Putamen (tissue), 1 donor: ENCODE measurements at places on chromosomes 6 and 20.
A peak's percentile ranks its signal among the peaks of the same experiment; 100 is the strongest.

- DNase-seq, result no peak
These were observed 89.4 kb upstream of the ANKEF1 start for GRCh38 chr20:9945408-9945807.

- DNase-seq, result no peak
These were observed 85.7 kb upstream of the CDH4 start for GRCh38 chr20:61166324-61166723.

DNA sequence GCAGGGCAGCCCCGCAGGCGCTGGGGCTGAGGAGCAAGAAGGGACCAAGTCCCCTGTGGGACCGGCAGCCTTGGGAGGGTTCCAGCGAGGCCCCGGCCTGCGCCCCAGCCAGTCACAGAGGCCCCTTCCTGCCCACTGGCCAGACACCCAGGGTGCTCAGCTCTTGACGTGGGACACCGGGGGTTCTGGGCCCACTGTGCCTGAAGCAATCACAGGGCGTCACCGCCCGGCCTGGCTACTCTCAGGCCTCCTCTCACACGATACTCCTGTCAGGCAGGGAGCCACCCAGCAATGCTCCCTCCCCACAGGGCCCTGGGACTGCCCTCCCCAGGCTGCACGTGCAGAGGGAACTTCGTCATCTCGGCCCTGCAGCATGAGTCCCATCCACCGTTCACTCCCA lies 14.5 kb downstream of the TAF4 start:
- DNase-seq, result no peak

DNA sequence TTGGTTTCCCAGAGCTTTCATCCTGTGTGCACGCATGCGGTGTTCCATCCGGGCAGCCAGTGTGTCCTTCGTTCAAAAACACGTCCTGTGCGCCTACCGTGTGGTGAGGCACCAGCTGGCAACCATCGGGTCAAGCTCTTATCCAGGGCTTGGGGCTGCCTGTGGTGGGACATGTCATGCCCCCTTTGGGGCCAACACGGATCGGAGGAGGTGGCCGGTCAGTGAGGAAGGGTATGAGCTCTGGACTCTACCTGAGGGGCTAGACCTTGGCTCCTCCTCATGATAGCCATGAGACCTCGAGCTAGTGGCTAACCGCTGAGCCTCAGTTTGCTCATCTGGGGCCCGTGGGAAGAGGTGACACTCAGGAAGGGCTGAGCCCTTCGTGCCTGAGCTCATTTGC lies 158.5 kb upstream of the PMEPA1 start:
- no peak for DNase-seq

DNA sequence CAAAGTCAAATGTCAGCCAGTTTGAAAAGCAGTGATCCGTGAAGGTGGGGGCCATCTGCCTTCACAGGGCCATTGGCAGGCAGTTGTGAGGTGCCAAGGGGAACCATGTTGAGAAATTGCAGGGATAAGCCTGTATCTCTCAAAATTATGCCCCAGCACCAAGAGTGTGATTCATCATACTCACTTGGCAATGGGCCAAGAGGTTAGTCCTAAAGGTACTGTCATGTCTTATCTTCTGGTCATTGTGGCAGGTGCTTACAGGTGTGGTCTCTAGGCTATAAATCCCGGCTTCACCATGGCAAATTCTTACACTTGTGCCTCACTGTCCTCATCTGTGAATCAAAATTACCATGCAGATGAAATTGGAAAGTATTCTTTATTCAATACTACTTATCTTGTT lies 150.7 kb upstream of the LAMP5 start:
- DNase-seq, result no peak

DNA sequence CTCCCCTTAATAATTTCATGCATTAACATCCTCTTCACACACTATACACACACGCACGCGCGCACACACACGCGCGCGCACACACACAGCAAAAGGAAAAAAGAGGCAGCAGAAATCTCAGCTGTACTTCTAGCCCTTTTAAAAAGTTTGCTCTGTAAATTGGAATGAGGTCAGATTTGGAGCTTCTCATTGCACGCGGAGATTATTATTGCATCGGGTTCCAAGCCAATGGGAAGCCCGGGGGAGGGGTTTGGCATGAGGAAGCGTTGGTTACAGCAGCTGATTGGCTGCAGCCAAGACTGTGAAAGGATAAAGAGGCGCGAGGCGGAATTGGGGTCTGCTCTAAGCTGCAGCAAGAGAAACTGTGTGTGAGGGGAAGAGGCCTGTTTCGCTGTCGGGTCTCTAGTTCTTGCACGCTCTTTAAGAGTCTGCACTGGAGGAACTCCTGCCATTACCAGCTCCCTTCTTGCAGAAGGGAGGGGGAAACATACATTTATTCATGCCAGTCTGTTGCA lies at the start of gene SOX4:
Gene SOX4 (plus strand): TSS at position 340 of the 515 bp plus-strand sequence. CDS start 784 bp downstream, outside the sequence.
- peak; percentile 91 for DNase-seq

DNA sequence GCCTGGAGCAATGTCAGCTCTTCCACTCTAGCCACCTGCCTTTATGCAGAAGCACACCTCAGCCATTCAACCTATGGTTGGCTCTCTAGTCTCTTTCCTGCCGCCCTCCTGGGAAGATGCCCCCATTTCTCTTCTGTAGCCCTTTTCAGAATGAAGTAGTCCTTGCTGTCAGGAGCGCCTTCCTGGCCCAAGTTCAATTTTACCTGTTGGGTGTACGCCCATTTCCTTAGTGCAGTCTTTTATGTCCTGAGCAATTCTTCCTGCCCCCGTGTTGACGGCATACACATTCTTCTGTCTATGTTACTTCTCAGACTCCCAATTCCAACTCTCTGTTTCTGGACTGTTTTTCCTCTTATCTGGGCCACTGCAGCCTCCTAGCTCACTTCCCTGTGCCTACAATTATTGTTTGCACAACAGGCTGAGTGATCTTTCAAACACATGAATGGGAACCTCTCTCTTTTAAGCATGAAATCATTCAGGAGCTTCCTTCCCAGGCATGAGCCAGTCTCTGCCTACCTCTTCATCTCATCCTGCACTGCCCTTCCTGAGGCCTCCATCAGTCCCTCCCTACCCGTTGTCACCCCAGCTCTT lies 389.2 kb downstream of the CD83 start:
- no peak for DNase-seq

- DNase-seq, result no peak
These were observed 265.4 kb upstream of the SUPT3H start for GRCh38 chr6:45643126-45643525.

- no peak for DNase-seq
These were observed 67.5 kb downstream of the RTN4IP1 start for GRCh38 chr6:106561686-106562405.

- DNase-seq, result no peak
These were observed 148.8 kb downstream of the ARID1B start for GRCh38 chr6:156925718-156926607.

GRCh38 chr6:136089876-136090275 lies 160.2 kb downstream of the MTFR2 start:
- no peak for DNase-seq

GRCh38 chr6:165663377-165663735 lies 315 bp upstream of the PDE10A start:
- no peak for DNase-seq

- no peak for DNase-seq
These were observed 55.7 kb upstream of the PRND start for GRCh38 chr20:4666001-4666479.

DNA sequence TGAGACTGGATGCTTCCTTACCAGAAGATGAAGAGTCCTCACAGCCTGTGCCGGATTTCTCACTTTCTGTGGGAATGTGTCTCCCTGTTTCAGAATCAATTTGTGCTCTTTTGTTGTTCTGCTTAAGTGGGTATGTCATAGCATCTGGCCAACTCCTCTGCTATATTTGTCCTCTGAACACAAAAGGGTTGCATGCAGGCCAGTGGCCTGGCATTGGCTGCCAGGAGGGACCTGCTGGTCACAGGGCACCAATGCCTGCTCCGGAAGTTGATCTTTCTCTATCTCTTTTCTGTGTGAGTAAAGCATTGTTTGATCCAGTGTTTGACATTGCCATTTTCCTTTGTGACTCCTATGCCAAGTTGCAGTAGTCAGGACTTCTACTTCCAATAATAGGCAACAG lies 47.8 kb downstream of the JARID2 start:
- DNase-seq, result no peak

- no peak for DNase-seq
These were observed 43.5 kb downstream of the HFE start for GRCh38 chr6:26130581-26131249.

DNA sequence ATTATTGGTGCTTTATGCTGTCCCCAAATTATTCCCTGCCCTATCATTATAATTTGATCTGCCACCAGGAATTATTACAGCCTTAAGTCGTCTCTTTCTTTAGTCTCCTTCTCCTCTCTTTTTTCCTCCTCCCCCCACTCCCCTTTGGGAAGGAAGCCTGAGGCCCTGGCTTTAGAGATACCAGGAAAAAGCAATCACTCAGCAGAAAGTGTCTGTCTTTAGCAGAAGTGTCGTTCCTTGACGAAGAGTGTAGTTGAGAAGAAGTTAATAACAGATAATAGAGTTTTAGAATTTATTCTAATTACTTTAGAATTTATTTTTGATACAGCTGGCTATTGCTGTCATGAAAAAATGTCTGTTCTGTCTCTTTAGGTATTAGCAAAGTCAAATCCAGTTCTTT lies 16.5 kb downstream of the LIN28B start:
- no peak for DNase-seq
